ENCODE measurements at places on chromosomes 3 and 15.

GRCh38 chr3:8762607-8763377, 6.6 kb downstream of the OXTR start:
- no peak for DNase-seq

DNA sequence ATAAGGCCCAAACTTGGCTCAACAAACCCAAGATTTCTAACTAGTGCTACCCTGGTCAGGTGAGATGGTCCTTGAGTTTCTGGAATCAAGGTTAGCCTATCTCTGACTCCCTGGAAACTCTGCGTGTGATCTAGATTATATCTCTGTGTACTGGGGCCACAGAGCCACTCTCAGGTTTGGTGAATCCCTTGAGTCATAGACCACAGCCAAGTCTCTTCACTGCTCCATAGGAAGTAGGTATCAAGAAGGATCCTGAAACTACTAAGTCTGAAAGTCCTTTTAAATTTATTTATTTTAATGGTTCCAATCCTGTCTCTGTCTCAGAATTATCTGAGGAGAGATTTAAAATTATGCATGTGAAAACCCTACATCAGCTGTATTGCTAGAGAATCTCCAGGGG, 99.1 kb downstream of the TUSC7 start:
- no peak for DNase-seq

- DNase-seq, result no peak
Measured at GRCh38 chr15:88714782-88715372, 76.1 kb downstream of the ISG20 start.

GRCh38 chr3:111547631-111548030, 5.6 kb downstream of the CD96 start:
- DNase-seq, result no peak

GRCh38 chr15:80811781-80812315, 32.7 kb downstream of the CEMIP start:
- DNase-seq, result no peak

DNA sequence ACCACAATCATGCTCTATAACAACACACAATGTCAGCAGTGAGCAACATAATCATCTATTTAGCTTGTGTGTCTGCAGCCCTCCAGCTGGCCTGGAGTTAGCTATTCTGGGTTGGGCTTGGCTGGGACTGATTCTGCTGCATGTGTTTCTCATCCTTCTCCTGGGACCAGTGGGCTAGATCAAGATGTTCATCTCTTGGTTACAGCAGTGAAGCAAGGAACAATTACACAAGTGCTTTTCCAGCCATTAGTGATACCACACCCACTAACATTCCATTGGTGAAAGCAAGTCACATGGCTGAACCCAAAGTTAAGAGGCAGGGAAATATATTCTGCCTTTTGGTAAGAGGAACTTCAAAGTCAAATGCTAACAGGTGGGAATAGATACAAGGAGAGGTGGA, 14.6 kb downstream of the NUDT16 start:
- DNase-seq, result no peak

- DNase-seq, result no peak
Measured at GRCh38 chr3:115553796-115554486, 69.4 kb upstream of the GAP43 start.

GRCh38 chr15:35738370-35738769, 192.4 kb upstream of the DPH6 start:
- no peak for DNase-seq

DNA sequence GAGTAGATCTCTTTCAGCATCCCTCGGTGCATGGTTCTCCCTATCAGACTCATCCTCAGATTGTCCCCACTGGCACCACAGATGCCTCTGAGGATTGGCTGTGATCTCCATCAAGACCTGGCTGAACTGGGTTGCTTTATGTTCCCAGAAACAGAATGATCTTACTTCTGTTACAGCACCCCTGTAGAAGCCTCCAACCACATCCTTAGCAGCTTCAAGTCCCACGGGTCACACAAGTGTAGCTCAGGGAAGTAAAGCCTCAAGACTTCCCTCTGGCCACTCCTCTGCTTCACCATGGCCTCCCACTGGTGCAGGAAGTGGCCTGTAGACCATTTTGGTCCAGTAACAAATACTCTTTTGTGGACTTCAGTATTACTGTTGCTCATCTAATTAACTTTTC, 566.4 kb upstream of the SUCLG2 start:
- DNase-seq, result no peak

DNA sequence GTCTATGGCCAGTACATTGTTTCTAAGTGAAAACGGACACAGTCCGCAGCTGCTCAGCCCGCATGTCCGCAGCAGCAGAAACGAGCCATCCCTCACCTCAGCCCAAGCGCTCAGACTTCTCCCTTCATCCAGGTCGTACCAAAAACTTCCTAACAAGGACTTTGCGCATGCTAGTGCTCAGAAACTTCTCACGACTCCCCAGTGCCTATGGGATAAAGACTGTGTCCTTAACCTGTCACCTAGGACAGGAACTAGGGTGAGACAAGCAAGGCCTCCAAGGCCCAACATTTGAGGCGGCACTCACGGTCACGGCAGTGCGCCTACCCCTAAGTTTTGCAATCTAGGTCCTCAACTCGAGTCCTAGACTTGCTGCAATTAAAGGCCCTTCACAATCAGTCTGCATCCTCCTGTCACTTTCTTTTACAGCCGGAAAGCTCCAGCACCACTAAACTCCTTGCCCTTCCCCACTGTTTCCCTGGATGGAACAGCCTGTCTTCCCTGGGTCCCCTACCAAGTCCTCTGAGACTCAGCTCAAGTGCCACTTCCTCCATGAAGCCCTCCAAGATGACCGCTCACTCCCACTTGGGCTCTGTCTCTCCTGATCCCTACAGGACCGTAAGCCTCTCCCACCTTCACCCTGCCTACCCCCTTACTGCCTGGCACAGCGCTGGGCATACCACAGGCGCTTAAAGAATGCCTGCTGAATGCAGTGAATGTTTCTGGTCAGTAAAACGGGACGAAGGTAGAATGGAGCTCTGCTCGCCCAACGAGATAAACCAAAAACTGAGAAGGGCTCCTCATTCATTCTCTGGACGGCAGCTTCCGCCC, 1.2 kb downstream of the CLN6 start:
- DNase-seq, result no peak

DNA sequence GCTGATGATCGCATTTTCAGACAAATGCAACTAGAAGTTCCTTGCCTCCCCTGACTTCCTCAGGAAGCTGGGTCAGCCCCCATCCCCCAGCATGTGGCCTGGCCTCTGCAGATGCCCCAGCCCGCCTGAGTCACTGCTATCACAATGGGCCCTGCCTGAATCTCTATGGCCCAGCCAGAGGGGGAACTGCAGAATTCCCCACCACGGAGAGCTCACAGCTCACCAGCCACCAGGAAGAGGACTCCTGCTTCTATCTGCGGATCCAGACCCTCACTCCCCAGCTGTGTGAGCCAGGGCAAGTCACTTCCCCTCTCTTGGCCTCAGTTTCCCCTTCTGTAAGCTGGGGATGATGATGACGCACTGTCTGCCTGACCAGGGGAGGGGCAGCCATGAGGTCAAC, 6.9 kb downstream of the PLXND1 start:
- DNase-seq, result no peak

GRCh38 chr3:118587847-118588246, 446.8 kb downstream of the IGSF11 start:
- no peak for DNase-seq

GRCh38 chr3:133712017-133712416, 34.2 kb upstream of the TF start:
- no peak for DNase-seq

DNA sequence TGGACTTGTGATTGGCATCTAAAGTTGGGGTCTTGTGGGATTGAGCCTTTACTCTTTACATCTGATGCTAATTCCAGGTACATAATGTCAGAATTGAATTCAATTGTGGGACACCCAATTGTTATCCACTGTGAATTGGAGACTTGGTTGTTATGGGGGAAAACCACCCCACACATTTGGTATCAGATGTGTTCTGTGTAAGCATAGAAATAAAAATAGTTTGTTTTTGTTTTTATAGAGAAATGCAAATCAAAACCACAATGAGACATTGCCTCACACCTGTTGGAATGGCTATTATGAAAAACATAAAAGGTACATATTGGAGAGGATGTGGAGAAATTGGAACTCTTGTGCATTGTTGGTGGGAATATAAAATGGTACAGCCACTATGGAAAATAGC, 58.5 kb downstream of the CPA3 start:
- DNase-seq, result no peak

DNA sequence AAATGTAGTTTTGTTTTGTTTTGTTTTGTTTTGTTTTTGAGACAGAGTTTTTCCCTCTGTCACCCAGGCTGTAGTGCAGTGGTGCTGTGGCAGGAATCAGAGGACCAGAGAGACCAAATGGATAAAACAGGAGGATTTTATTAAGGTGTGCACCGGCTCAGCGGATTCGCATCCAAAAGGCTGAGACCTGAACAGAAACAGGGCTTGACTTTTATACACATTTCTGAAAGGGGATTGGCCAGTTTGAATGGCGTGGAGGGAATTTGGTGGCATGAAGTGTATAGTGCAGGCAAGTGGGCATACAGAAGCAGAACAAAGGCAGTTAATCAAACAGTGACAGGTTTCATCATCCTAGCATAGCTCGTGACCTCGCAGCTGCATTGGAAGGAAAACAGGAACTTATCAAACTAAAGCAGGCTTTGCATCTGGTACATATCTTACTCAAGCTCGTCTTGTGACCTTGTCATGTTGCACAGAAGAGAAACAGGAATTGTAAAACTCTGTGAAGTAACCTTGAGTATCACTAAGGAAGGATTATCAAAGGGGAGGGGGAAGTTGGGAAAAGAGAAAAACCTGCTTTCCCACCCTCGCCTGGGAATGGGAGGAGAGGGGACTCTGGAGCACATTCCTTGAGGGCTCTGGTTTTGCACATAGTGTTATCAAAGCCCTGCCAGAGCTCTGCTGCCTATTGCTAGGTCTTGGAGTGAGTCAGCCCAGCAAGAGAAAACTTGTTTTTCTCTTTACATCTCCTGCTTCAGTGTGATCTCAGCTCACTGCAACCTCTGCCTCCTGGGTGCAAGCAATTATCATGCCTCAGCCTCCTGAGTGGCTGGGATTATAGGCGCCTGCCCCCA, 38.5 kb downstream of the C3orf62 start:
- DNase-seq, result no peak

- peak; percentile 21 for DNase-seq
Measured at GRCh38 chr3:99753268-99753975, 64.2 kb upstream of the CMSS1 start.

GRCh38 chr15:78055919-78056713, 21.4 kb downstream of the TBC1D2B start:
- no peak for DNase-seq

- no peak for DNase-seq
Measured at GRCh38 chr3:62559831-62560445, 186.6 kb upstream of the FEZF2 start.

All from posterior cingulate gyrus (tissue), 11 donors.